ENCODE measurements at places on chromosomes 3 and 15. TPM values are rescaled to one million over a fixed set of nuclear protein-coding genes. Genes with fewer than 3 reads are reported as not detected.

DNA sequence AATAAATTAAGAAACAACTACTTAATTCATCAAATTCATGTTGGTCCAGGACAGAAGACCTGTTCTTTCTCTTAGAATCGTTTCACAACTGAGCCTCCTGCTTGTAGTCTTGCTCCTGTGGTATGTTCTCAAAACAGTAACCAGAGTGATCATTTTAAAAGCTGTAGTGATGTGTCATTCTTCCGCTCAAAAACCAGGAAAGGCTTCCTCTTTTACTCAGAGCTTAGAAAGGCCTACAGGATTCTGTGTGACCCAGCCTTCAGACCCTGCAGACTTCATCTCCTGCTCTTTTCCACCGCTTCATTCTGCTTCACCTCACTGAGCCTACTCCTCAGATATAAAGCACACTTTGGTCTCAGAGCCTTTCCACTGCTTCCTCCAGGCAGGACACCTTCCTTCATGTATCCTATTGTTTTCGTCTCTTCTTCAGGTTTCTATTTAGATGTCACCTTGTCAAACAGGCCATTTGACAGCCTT, 22.7 kb downstream of the ST6GAL1 start:
- no peak for DNase-seq

GRCh38 chr3:151631946-151632345, 101.8 kb upstream of the AADACL2 start:
- no peak for DNase-seq

DNA sequence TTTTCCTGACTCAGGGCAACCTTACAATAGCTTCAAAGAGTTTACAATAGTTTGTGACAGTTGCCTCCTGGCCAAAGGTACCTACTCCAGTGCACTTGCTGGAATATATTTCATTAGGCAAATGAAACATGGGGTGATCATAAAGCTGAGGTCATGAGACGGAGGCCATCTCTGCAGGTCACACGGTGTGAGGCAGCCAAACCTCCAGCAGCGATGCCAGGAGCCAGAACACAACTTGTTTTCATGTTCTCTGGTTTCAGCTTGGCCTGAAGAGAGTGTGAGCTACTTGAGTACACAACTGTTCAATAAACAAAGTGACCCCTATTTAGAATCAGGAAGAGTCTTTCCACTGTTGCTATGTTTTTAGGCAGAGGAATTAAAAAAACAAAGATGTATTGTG, 42.7 kb upstream of the PYGO1 start:
- DNase-seq = no peak

- DNase-seq = no peak
These were observed 14.3 kb downstream of the BCL2L10 start for GRCh38 chr15:52098323-52098722.

DNA sequence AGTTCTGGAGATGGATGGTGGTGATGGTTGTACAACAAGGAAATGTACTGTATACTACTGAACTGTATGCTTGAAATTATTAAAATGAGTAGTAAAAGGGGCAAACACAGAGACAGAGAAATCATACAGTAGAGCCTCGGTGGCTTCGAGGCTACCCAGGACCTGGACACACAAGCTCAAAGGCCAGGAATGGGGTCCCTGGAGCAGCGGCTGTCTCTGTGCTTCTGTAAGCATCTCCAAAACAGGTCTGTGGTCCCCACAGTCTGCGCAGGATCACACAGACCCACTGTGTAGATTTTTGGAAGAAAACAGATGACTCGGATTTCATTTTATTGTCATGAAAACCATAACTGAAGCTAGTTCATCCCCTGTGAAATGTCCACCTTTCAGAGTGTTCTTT, 39.7 kb downstream of the PGPEP1L start:
- no peak for DNase-seq

DNA sequence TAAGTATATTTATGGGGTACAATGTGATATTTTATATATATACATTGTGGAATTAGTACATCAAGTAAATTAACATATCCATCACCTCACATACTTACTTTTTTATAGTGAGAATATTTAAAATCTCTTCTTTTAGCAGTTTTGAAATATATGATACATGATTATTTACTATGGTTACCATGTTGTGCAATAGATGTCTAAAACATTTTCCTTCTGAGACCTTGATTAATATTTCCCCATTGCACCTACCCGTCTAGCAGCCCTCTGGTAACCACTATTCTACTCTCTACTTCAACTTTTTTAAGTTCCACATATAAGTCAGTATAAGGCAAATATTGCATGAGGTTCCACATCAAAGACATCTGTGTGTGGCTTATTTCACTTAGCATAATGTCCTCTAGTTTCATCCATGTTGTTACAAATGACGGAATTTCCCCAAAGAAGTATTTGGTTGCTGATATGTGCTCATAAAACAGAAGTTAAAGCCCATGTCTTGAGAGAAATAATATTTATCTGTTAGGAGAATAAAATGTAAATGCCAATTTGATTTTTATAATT, 29.6 kb upstream of the NFKBIZ start:
- DNase-seq = no peak

DNA sequence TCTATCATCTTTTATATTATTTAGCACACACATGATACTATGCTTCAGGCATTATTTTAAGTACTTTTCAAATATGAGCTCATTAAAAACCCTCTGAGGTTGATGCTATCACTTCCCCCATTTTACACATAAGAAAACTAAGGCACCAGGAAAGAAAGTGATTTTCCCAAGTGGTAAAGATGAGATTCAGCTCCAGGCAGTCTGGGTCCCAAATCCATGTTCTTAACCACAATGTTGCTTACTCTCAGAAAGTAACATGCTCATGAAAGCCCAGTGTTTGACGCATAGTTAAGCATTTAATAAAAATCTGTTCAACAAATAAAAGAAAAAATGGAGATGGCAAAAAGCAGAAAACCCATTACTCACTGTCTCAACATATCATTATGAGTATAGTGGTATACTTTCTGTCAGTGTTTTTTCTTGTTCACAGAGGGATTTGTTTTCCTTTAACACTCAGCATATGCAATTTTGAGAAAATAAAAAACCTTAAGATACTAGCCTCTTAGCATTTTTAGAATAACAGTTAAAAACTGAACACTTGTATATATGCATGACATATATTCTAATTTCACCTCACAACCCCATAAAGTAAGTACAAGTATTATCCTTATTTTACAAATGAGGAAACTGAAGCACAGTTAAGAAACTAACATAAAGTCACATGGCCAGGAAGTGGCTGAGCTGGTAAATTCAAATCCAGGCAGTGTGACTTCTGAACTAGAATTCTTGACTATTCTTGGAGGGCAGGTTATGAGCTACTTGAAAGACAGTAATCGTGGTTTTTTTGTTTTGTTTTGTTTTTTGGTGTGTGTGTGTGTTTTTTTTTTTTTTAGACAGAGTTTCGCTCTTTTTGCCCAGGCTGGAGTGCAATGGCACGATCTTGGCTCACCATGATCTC, 10.4 kb downstream of the PEAK1 start:
- DNase-seq = no peak

DNA sequence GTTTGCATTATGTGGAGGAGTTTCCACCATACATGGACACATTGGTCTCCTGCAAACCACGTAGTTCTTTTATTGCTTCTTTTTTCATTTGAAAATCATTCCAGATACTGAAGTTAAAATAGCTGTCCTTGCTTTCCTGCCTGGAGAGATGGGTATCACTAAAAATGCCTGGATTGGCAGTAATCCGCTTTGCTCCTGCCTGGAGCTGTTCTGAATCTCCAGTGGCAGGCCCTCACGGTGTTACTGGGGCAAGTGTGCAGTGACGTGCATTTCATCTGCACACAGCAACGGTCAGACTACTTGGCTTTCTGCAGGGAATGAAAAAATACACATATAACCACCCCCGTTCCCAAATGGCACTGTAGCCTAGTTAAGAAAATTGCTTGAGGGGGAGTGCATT, 272.9 kb downstream of the IL5RA start:
- no peak for DNase-seq

DNA sequence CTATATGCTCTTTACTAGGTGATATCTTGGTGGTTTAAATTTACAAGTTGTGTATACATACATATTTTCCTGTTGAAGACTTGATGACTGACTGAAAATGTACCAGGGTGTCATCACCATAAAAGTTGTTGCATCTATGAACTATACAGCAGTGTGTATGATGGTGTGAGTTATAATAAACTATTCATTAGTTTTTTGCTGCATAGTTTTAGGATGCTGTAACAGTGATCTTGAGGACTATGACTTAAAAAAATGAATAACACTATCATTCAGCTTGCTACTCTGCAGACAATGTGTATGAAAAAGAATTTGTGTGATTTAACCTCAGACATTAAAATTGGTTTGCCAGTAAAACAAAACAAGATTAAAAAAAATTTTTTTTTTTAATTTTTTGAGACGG, 49.0 kb downstream of the UBE2E2 start:
- no peak for DNase-seq

GRCh38 chr3:186896006-186896405, 34.3 kb upstream of the ST6GAL1 start:
- no peak for DNase-seq

DNA sequence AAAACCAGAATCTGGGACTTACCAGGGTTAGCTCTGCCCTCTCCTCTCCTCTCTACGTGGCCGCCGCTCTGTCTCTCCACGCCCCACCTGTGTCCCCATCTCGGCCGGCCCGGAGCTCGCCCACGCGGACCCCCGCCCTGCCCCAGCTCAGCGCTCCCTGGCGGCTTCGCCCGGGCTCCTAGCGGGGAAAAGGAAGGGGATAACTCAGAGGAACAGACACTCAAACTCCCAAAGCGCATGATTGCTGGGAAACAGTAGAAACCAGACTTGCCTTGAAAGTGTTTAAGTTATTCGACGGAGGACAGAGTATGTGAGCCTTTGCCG, 5.4 kb downstream of the ISL2 start:
- DNase-seq = no peak

Gene GATM
- 514 TPM for total RNA-seq

Gene STRC
- not detected for total RNA-seq

Gene P2RY1
- 0.84 TPM for total RNA-seq

Gene CHRM5
- not detected for total RNA-seq

Gene SLC6A20
- total RNA-seq = 0.12 TPM

Gene TNFAIP8L3
- 1.3 TPM for total RNA-seq

Gene MORC1
- 0.12 TPM for total RNA-seq
